Pulmonary artery endothelial cell (primary cell): ENCODE measurements at places on chromosomes 3 and 15.

- DNase-seq, result peak; percentile 57
Measured at GRCh38 chr3:170355738-170356595, 1.5 kb upstream of the SKIL start.

DNA sequence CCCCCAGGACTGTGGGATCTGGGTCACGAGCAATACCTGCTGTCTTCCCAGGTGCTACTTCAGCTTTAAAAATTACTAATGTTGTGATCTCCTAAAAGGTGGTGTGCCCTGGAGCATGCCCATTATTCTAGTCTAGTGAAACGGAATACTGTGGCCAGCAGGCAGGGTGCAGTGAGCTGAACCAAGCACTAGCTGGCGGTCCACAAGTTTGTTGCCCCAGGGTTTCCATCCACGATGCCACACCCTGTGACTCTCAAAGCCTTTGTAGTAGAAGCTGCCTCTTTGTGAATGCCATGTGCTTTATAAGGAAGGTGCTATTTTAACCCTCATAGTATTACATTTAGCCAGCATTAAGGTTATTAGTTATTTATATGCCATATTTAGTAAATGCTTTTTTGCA is 49.1 kb downstream of the PXYLP1 start:
- DNase-seq, result no peak

DNA sequence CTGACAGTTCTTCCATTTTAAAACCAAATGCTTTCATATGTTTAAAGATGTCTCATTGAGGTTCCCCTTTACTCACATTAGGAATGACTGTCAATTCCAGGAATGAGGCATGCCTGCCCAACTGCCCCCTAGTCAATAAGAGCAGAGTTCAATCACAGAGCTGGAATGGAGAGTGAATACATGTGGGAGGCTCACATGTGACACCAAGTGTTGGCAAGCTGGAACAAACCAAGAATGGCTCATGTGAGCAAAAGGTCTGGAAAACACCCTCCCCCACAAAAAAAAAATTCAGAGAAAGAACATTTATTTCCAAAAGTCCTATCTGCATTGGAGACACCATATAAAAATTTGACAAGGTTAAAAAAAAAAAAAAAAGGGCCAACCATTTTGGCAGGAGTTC is 3.7 kb downstream of the PBRM1 start:
- peak; percentile 33 for DNase-seq

DNA sequence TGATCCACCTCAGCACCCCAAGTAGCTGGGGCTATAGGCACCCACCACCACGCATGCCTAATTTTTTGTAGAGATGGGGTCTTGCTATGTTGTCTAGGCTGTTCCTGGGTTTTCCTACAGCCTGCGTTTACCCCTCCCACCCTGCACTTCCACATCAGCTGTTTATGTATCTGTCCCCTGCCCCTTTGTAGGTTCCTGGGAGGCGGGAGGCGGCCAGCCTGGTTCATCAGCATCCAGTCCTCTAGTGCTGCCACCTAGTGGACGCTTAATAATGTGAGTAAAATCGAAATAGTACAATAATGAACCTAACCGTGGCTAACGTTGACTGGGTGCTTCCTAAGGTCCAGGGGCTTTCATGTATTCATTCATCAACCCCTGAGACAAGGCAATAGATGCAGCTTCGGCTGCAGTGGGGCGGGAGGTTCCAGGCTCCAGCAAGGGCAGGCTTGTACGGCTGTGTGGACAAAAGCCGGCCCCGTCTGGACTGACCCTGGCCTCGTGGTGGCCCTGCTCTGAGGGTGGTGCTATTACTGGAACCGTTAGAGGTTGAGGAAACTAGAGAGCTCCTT is 1.2 kb upstream of the LCTL start:
- DNase-seq, result peak; percentile 17

- no peak for DNase-seq
Measured at GRCh38 chr15:47900751-47901150, 183.4 kb downstream of the SEMA6D start.

- DNase-seq, result no peak
Measured at GRCh38 chr3:195750797-195751520, 30.2 kb downstream of the MUC20 start.

- DNase-seq, result no peak
Measured at GRCh38 chr15:73684581-73685455, 635 bp downstream of the CD276 start.

GRCh38 chr3:179272385-179272784 is 21.5 kb upstream of the KCNMB3 start:
- DNase-seq, result peak; percentile 2

GRCh38 chr3:111197485-111197884 is 125.9 kb downstream of the NECTIN3 start:
- DNase-seq, result no peak

DNA sequence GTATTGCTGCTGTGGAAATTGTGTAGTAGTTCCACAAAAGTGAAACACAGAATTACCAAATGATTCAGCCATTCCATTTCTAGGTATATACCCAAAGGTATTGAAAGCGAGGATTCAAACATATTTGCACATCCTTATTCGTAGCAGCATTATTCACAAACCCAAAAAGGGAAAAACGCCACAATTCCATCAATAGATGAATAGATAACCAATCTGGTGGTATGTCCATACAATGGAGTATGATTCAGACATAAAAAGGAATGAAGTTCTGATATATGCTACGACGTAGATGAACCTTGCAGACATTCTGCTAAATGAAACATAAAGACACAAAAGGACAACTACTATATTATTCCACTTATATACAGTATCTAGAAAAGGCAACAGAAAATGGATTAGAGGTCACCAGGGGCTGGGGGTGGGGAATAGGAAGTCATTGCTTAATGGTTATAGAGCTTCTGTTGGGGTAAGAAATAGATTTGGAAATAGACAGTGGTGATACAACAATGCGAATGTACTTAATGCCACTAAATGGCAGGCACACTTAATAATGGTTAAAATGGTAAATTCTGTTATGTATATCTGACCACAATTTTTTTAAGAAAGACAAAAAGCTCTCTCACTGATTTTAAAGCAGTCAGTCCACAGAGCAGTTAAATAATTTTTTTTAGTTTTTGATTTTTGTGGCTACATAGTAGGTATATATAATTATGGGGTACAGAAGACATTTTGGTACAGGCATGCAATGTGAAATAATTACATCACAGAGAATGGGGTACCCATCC is 51.8 kb upstream of the PSMD6 start:
- DNase-seq, result no peak

- no peak for DNase-seq
Measured at GRCh38 chr15:101151288-101151687, 100.6 kb downstream of the CHSY1 start.

- peak; percentile 17 for DNase-seq
Measured at GRCh38 chr3:178193846-178194245, 342.4 kb upstream of the KCNMB2 start.

GRCh38 chr15:77983708-77984445 is 93.6 kb downstream of the TBC1D2B start:
- DNase-seq, result no peak

- DNase-seq, result no peak
Measured at GRCh38 chr3:59772416-59773408, 722.9 kb upstream of the CFAP20DC start.

GRCh38 chr3:134600206-134600605 is 50.6 kb downstream of the KY start:
- no peak for DNase-seq

GRCh38 chr3:102484363-102484762 is 49.5 kb downstream of the ZPLD1 start:
- DNase-seq, result no peak

DNA sequence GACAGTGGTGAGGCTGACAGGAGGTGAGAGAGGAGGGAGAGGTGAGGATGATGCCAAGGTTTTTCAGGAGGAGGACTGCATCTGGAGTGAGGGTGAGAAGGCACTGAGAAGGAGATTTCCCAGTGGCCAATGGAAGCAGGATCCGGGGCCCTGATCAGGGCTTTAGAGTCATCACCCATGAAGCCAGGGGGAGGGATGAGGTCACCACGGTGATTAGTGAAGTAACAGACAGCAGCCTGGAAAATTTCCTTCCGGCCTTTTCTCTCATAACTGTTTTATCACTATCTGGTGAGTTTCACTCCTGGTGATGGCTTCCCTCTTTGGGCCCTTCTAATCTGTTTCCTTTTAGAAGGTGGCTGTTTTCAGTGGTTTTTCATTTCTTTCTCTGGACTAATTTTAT is 80.5 kb upstream of the WNT5A start:
- no peak for DNase-seq

GRCh38 chr15:99113547-99114271 is 8.8 kb downstream of the SYNM start:
- no peak for DNase-seq

- DNase-seq, result no peak
Measured at GRCh38 chr15:31106495-31107300, 5.2 kb upstream of the TRPM1 start.

DNA sequence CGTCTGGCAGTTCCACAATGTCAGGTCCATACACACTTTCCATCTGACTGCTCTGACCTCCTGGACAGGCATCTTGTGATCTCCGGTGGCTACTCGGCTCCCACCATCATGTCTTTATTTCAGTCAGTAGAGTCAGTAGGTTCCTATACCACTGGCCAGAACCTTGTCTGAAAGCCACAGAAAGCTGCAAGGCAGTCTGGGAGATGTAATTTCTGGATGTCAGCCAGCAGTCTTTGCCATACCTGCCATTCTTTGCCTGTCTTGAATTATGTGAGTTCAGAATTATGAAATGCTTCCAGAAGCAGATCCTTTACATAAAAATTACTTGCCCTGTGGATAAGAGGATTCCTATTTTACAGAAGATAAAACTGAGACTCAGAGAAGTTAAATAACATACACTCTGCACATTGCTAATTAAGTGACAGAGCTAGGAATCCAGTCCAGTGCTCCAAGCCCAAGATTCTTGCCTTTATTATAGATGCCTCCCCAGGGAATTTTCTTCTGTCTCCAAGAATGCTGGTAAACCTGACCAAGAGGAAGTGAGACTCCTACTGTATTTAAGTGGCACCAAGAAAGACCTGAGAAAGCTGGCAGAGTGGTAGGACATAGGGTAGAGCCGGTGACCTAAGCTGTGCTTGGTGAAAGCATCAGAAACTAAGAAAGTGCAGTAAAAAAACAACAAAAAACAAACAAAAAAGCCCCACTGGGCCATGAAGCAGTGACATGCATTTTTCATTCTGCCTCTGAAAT is 75.6 kb downstream of the IQCH start:
- DNase-seq, result no peak

DNA sequence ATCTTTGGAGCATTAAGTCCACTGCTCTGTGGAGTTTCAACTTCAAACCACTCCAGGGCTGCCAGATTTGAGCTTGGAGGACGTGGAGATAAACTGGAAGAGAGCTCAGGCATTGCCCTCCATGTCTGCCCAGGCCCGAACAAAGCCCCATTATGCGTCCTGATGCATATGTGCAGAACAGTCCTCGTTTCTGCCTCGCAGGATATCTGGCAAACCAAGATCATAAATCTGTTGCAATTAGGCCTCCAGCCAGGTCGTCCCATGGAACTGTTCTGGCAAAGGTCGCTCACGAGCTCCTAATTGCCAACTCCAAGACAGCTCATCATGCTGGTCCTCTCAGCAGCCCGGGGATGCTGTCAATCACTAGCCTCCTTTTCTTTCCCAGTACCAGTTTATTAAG is 91.2 kb downstream of the SEMA5B start:
- no peak for DNase-seq

GRCh38 chr3:101976473-101976872 is 127.2 kb downstream of the NFKBIZ start:
- no peak for DNase-seq

DNA sequence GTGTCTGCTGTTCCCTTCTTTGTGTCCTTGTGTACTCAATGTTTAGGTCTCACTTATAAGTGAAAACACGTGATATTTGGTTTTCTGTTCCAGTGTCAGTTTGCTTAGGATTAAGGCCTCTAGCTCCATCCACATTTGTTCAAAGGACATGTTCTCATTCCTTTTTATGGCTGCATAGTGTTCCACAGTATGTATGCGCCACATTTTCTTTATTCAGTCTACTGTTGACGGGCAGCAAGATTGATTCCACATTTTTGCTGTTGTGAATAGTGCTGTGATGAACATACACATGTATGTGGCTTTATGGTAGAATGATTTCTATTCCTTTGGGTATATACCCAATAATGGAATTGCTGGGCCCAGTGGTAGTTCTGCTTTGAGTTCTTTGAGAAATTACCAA is 122.7 kb upstream of the THBS1 start:
- DNase-seq, result no peak

GRCh38 chr3:134824791-134825190 is 29.7 kb downstream of the EPHB1 start:
- no peak for DNase-seq

DNA sequence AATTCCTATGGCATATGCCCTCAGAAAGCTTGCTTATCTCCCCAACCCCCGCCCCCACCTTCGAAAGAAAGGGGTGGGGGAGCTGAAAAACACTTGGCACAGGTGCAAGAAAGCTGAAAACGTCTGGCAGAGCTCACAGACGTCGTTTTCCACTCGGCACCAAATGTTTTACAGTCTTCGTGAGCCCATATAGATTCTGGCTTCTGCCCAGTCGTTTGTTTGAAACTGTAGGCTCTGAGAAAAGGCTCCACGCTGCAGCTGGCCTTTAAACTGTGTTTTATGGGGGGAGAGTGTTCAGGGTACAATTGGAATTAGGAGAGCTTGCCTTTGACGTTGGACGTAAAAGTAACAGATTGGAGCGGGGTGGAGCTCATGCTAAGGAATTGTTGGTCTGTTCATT is 130.3 kb downstream of the MDFIC2 start:
- DNase-seq, result no peak

DNA sequence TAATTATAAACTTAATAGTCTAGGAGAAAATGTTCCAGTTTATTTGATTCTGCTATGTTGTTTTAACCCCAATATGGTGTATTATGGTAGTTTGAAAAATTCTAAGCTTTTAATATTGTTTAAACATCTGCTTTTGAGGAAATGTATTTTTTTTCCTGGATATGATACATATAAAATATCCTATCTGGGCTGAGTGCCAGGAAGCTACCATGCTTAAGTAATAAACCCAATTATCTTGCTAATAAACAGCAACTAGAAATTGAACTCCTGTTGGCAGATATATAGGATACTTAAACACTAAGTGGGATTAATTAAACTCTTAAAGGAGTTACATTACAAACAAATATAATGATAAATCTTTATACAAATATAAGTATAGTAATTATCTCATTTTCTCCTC is 293.7 kb upstream of the GRM7 start:
- no peak for DNase-seq

DNA sequence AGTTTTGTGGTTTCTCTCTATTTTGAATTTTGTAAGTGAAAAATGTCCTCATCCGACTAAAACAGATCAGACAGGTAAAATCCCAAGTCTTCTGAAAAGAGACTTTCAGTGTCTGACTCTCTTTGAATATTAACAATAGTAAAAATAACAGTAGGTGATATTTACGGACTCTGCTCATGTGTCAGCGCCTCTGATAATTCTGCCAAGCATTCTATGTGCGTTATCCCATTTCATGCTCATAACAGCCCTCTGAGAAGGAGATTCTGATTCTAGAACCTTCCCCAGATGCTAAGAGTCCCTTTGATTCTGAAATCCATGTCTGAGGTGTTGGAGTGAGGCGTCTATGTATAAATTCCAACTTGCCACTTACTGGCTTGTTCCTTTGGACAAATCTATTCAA is 282.8 kb downstream of the FEZF2 start:
- no peak for DNase-seq

- no peak for DNase-seq
Measured at GRCh38 chr3:187775549-187775948, 30.3 kb upstream of the BCL6 start.

- DNase-seq, result no peak
Measured at GRCh38 chr3:125017406-125017805, 38.4 kb downstream of the HEG1 start.
